ENCODE measurements at places on chromosomes 2 and 18.

GRCh38 chr2:207790898-207791297, 21.2 kb upstream of the FZD5 start:
- no peak for DNase-seq

DNA sequence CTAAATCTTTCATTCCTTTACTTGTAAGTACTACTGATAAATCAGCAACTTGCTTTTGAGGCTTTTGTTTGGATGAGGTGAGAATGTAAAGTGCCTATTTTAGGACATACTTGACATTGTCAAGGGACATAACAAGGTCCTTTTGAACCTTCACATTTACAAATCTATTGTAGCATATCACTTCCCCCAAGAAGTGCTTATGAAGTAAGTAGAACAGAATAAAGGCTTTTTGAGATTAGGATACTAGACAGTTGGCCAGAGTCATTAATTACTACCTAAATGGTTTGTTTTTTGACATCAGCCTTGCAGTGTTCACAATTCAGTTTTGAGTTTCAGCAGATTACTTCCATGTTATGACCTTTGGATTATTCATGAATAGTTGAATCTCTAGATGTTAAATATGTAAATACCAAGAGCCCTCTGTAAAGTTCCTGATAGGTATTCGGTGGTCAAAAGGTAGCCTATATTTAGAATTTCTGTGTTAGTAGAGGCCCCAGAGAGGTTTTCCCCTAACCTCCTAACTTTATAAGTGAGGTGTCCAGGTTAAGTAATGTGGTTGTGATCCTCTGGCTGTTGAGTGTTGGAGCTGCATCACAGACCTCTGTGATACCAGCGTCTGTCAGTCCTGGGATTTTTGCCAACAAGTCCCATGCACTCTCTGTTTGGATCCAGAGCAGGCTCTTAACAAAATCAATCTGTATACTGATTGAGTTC, 67.2 kb downstream of the LCLAT1 start:
- DNase-seq: no peak

DNA sequence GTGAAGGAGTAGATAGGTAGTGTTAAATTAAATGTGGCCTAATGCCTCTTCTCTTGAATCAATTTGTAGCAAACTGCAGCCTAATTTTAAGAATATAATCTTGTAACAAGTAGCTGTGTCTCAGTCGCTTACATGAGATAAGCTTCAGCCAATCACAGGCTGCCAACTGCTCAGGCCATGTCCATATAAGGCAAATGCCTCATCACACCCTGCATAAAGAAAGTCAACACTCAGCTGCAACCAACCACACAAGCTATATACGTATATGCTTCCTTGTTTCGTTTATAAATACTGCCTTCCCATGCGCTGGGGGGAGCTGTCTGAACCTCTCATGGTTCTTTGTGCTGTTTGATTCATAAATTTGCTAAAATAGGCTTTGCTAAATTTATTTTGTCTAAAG, 476.3 kb downstream of the TRIB2 start:
- no peak for DNase-seq

- no peak for DNase-seq
These were observed 837 bp upstream of the ACSL3 start for GRCh38 chr2:222859786-222860612.

- no peak for DNase-seq
These were observed 4.5 kb upstream of the CRYBA2 start for GRCh38 chr2:218997731-218998130.

DNA sequence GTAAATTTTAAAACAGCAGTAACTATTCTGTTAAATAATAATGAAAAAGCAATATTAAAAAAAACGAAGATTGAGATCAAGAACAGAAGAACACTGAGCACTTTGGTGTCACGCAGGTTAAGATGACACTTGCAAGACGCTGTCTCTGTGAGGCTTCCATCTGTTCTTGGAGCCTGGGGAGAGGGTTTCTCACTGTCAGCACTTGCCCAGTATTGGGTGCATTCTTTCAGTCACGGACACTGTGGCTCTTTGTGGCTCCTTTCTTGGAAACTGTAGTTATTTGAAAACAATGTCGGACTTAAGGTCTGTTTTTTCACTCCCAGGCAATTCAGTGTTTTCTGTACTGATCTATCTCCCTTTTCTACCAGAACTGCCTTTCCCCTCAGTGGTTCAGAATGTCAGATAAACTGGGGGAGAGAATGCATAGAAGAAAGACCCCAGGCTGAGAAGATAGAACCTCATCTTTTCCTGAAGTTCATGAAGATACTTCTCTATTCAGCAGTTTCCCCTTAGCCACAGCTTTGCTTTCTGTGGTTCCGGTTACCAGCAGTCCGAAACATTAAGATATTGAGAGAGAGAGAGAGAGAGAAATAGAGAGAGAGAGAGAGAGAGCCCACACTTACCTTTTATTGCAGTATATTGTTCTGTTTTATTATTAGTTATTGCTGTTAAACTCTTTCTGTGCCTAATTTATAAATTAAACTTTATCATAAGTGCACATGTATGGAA, 283.3 kb downstream of the DCDC2C start:
- DNase-seq: no peak
